Kidney tubule cell (primary cell): ENCODE measurements at places on chromosomes 5 and 9.

- no peak for DNase-seq
Measured at GRCh38 chr5:95484421-95484820, 70.4 kb downstream of the SKIC3 start.

GRCh38 chr5:101390151-101390908 is 487.2 kb upstream of the ST8SIA4 start:
- peak; percentile 57 for DNase-seq

DNA sequence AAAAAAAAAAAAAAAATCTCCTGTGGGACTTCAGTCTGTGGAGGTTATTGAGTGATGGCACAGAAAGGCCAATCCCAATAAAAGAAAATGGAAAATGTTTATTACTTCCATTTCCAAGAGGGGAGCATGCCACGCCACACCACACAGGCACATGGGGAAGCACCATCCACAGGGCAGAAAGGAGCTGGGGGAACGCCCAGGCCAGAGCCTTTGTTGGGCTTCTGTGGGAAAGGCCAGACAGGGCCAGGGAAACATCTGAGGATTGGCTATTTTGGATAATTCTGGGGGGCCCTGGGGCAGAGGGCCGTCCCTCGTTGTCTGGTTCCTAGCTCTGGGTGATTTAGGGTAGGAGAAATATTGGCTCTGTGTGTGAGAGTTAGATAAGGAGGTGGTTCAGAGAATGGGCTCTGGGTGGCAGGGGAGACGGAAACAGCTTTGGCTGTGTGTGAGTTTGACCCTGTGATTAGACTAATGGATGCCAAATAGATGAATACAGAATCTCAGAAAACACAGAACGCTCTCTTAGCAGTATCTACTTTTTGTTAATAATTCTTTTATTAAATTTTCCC is 49.0 kb upstream of the ABL1 start:
- no peak for DNase-seq

DNA sequence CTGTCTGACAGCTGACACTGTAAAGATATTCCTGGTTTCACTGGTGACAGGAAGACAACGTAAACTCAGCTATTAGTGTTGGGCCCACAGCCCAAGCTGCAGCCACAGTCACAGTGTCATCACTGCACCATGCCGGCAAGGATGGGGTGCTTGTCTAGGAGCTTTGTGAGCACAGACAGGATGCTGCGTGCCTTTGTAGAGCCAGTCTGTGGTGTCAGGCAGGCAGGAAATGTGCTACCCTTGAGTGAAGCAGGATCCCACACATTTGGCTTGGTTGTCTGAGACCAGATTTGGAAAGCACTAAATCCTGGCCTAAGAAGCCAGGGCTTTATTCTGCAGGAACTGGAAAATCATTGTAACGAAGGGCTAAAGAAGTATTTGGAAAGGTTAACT is 121.6 kb upstream of the ADAMTS16 start:
- peak; percentile 75 for DNase-seq

DNA sequence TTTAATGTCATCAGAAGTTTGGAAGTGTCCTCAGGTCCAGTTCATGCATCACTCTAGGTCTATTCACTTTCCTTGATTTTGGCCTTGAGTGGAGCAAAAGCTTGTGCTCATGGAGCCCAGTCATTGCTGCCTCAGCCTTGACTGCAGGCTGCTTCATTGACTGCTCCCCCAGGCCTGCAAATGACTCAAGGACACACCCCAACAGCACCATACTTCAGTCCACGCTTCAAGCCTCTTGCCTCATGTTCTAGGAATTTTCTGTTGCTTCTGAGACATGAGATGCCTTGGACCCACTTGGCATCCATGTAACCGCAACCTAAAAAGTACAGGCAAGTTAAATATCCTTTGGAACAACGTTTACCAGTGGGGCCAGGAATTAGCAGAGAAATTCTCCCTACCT is 193.7 kb downstream of the PIK3R1 start:
- peak; percentile 90 for DNase-seq

- DNase-seq: no peak
Measured at GRCh38 chr9:129866394-129867135, 31.3 kb downstream of the USP20 start.

GRCh38 chr9:136851941-136852663 is at the start of gene MAMDC4:
Gene MAMDC4 (plus strand): TSS chr9:136852346. CDS start chr9:136852417, 71 bp downstream.
- DNase-seq: no peak

- peak; percentile 2 for DNase-seq
Measured at GRCh38 chr5:68798877-68799843, 294.7 kb upstream of the SLC30A5 start.

DNA sequence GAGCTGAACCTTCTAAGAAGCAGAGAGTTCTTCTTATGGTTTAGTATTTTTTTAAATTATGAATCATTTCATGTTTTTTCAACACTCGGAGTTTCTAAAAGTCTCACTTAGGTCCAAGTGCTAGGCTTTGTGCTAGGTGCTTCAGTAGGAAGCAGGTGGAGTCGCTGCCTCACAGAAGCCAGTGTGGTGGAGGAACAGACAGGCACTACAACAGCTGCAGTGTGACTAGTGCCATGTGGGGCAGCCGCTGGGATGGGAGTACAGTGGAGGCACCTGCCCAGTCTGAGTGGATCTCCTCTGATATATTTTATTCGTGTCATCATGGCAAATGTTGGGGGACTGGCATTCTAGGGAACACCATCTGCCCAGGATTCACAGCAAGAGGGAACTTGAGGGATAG is 15.3 kb downstream of the PCDHGC5 start:
- DNase-seq: no peak

DNA sequence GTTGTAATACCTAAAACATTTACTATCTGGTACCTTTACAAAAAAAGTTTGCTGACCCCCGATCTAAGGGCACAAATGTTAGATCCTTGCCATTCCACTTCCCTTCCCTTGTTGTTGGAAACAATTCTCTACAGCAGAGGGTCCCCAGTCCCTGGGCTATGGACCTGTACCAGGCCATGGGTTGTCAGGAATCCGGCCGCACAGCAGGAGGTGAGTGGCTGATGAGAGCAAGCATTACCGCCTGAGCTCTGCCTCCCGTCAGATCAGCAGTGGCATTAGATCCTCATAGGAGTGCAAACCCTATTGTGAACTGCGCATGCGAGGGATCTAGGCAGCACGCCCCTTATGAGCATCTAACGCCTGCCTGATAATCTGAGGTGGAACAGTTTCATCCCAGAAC is 248.5 kb downstream of the AP3B1 start:
- no peak for DNase-seq

- DNase-seq: no peak
Measured at GRCh38 chr9:127020036-127020801, 102.2 kb downstream of the ANGPTL2 start.

DNA sequence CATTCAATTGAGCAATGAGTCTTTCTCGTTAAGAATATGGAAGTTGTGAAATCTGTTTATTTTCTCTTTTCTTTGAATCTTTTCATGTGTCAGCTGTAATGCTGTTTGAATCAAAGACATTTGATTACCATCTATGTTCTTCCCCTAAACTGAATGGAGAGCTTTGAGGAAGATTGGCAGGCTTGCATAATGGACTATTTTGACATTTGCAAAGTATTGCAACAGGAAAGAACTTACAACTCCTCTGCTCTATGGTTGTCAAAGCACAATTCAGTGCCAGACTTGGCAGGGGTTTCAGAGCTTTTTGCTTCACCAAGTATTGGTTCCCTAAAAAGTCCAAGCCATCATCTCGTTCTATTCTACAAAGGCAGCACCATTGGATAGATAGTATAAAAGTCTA is 549.0 kb upstream of the NUDT12 start:
- DNase-seq: no peak

DNA sequence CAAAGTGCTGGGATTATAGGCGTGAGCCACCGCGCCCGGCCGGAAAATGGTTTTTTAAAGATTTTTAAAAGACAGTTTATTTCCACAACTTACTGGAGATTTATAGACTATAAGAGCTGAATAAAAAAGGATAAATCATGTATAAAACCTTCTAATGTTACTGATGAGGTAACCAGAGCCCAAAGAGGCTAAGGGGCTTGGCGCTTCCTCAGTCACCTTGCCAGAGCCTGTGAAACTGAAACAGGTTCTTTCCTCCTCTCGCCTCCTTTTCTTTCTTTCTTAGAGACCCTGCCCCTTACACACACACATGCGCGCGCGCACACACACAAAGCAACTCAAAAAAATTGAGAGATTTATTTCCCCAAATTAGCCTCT is 69.8 kb downstream of the HSD17B3 start:
- no peak for DNase-seq

DNA sequence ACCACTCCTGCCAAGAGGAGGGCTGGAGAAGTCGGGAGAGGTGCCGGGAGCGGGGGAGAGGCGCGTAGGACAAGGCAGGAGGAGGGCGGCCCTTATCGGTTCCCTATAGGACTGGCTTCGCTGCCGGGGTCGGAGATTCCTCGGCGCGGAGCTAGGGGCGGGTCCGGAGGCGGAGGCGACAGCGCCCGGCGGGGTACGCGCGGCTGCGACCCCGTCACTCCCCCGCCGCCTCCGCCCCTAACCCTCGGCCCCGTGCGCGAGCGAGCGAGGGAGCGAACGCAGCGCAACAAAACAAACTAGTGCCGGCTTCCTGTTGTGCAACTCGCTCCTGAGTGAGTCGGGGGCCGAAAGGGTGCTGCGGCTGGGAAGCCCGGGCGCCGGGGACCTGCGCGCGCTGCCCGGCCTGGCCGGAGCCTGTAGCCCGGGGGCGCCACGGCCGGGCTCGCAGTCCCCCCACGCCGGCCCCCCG is 2.0 kb downstream of the GLIS3 start:
- DNase-seq: peak; percentile 74

GRCh38 chr5:110754181-110754580 is 15.4 kb downstream of the SLC25A46 start:
- no peak for DNase-seq
